ENCODE measurements at places on chromosomes 1 and 21.

DNA sequence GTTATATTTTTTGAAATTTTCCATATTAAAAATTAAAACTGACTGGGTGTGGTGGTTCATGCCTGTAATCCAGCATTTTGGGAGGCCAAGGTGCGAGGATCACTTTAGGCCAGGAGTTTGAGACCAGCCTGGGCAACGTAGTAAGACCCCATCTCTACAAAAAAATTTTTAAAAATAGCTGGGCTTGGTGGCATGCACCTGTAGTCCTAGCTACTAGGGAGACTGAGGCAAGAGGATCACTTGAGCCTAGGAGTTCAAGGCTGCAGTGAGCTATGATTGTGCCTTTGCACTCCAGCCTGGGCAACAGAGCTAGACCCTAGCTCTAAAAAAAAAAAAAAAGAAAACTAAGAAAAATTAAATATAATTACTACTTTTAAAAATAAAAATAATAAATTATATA is 4.5 kb upstream of the SVBP start:
- DNase-seq, result no peak

GRCh38 chr1:27116232-27116631 is 38.7 kb downstream of the SLC9A1 start:
- no peak for DNase-seq

DNA sequence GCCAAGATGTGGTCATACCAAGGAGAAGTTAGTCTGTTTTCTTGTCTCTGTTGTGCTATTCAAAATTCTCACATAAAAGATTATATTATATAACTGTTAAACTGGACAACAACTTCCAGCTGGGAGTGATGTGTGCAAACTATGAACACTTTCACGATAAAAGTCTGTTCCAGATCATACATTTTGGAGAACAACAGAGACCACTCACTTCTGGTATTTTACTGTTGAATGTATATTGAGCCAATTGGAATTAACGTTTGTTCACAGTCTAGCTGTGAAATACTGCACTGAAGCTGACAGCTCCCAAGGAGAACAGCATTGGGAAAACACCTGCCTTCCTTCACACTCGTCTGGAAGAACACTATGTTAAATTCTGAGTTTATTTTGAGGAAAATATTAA is 860 bp upstream of the SHCBP1L start:
- no peak for DNase-seq

- no peak for DNase-seq
Observed at GRCh38 chr1:29033829-29034466, 89.8 kb downstream of the TMEM200B start.

DNA sequence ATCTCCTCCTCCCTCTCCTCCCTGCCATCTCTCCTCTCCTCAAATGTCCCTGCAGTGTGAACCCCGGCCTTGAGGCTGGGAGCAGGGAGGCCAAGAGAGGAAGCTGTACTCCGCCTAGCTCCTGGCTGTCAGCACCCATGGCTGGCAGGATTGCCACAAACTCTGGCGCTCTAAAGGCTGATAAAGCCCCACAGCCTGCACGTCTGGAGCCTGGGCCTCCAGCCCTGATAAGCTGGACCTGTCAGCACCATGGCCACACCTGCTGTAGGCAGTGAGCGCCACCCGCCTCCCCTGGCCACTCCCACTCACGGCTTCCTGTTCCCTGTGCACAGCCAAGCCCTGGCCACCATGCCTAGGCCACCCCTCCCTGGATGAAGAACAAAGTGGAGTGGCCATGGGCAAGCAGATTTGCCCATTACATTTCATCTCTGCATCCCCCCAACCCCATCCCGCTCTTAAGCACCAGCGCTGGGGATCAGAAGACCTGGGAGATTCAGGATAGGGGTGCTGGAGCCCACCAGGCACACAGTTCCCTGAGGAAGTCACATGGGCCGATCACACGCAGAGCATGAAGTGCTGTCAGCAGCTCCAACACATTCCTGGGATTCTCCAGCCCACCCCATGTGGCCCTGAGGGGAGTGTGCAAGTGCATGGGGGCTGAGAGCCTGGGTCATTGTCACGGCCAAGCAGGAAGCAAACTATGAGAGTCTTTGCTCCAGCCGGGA is 24.2 kb upstream of the NPPB start:
- DNase-seq, result no peak

DNA sequence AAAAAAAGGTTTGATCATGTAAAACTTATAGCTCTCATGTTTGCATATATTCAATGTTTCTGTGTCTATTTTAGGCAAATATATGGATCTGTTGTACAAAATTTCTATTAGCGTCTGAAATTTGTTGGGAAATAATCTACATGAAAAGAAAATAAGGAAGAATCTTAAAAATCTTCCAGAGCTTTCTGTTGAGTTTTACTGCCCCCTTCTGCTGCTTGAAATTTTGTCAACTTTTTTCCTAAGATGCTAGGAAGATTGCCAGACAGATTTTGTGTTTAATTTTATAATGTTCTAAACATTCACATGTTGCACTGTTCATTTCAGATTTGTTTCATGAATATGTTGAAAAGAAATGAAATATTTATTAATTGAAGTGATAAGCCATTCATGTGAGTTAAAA is 2.5 kb upstream of the PTGS2 start:
- no peak for DNase-seq

GRCh38 chr21:42414928-42415769 is 11.4 kb downstream of the UBASH3A start:
- DNase-seq, result peak; percentile 57

- no peak for DNase-seq
Observed at GRCh38 chr1:172383536-172383935, 36.9 kb upstream of the C1orf105 start.

- DNase-seq, result no peak
Observed at GRCh38 chr21:17784604-17785402, 34.4 kb downstream of the C21orf91 start.

DNA sequence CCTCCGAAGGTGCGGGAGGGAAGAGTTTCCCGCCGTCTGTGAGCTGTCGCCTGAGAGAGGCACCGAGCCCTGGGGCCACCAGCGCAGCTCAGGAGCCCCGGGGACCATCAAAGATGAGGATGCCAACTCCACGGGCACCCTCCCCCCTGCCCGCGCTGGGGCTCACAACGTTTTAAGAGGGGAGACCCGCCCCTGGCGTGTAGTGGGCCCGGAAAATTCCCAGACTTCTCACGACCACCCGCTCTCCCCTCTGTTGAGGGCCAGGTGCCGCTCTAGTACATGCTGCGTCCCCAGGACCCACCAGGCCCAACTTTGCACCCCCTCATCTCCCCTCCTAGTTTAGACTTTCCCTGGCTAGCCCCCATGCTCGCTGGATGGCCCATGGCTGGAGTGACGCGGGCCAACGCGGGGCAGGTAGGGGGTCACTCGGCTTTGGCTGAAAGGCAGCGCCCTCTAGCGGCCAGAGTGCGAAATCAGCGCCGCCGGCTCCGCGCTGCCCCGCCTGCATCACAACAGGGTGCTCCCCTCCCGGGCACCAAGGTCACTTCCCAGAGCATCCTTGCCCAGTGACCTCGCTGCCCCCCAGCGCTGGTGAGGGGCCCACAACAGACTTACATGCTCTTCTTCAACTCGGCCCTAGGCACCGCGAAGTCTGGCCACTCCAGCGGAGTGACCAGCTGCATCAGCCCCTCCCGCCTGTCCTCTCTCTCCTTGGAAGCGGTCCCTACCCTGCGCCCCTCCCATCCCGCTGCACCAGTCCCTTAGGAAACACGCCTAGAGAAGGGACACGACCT is 1.8 kb downstream of the CD160 start:
- peak; percentile 60 for DNase-seq

- no peak for DNase-seq
Observed at GRCh38 chr1:112793631-112794565, 78.8 kb upstream of the PPM1J start.

- no peak for DNase-seq
Observed at GRCh38 chr1:93159337-93159736, 20.9 kb downstream of the TMED5 start.

GRCh38 chr1:67194209-67194863 is 28.1 kb downstream of the IL23R start:
- no peak for DNase-seq

GRCh38 chr1:222310836-222311235 is 237.1 kb downstream of the HHIPL2 start:
- no peak for DNase-seq

DNA sequence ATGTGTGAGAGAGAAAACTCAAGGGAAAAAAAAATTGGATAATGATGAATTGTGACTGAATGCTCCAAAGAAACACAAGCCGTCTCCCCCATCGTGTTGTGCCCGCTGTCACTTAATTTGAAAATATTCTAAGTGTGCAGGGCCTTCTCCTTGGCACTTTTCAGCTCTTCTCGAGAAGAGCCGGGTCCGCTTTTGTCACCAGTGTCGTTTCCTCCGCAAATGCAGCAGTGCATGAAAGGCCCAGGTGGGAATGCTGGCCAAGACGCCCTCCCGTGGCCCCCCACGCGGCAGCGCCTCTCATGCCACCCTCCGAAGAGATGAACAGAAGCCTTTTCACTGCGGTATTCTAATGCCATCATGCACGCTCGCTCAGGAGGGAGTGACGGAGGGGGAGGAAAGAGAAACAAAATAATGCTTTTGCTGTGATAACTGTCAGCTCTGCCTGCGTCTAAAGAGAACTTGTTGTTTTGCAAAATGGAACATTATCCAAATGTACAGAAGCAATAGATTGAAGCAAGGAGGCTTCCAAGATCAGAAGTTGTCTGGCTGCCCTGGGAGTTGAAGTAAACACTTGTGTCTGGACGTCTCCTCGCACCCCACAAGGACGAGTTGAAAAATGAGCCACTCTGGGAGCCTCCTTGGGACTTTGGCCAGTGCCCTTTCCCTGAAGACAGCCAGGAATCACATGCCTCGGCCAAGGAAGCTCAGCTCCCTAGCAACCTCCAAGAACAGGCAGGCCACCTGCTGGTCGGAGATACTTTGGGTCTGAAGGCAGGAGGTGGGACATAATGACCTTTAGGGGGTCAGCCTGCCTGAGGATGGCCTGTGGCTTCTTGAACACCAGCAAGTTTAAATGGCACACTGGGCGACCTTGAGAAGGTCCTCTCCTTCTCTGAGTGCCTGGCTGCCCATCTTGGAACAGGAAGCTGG is 166.1 kb upstream of the ZC3H12A start:
- no peak for DNase-seq

DNA sequence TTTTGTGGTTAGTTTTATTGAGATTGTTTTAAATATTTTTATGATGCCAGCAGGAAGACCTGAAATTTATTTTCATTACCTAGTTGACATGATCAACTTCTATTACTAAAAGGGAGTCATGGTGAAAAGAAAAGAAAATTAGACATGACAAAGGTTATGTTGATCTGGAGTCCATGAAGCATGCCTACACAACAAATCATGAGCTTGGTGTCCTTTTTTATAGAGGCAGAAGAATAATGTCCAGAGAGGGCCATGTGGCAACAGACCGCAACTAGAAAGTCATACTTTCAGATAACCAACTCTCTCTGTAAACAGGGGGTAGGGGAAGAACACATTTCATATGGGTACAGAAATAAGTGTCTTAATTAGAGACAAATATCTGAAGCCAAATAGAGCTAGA is 175.5 kb upstream of the HOOK1 start:
- DNase-seq, result no peak

DNA sequence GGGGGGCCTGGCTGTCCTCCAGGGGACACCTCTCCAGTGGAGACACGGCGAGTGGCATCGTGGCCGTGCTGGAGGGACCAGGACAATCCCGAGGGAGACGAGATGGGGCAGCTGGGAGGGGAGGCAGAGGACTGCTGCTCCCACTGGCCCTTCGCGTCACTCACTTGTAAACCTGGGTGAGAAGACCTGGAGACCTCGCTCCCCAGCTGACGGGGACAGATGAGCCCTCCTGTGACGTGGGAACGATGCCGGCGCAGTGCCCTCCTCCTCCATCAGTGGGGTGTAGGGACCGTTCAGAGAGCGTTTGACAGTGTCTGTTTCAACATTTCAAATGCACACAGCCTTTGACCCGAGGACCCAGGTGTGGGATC is 4.6 kb downstream of the SPATC1L start:
- no peak for DNase-seq

DNA sequence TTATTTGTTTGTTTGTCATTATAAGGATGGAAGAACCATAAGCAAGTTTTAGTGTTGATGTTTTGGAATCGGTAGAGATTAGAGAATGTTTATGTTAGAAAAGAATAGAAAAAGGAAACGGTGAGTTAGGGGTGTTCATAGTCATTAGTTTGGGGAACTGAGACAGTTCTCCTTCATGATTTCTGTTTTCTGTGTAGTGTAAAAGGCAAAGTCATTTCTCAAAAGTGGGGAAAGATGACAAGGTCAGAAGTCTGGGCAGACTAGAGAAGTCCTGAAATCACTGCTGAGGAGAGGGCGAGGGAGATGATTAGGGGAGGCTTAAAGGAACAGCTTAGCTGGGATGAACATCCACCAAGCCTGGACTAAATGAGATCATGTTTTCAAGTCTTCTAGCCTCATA is 498.9 kb downstream of the TTLL7 start:
- DNase-seq, result no peak

- no peak for DNase-seq
Observed at GRCh38 chr1:22888320-22889075, 84.2 kb downstream of the LACTBL1 start.

- DNase-seq, result peak; percentile 94
Observed at GRCh38 chr1:6393400-6394187, at the start of gene ACOT7. TSS of gene ACOT7 (minus strand) at chr1:6393767. CDS start at chr1:6393399, 368 bp downstream.

DNA sequence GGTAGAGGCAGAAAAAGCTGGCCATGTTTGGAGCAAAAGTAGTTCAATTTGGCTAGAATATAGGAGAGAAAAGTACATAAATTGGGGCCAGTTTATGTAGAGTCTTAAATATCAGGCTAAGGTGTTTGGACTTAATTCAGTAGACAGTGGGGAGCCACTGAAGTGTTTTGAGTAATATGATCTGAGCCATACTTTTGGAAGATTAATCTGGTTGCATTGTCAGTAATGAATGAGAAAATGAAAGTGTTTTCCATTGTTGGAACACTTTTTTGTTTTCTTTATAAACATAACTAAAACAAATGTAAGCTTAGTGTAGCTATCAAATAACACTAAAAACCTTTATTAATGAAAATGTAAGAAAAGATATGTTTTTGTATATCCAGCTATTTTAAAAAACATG is 42.1 kb downstream of the POU2F1 start:
- no peak for DNase-seq

GRCh38 chr21:25967181-25967900 is 203.2 kb downstream of the APP start:
- no peak for DNase-seq

DNA sequence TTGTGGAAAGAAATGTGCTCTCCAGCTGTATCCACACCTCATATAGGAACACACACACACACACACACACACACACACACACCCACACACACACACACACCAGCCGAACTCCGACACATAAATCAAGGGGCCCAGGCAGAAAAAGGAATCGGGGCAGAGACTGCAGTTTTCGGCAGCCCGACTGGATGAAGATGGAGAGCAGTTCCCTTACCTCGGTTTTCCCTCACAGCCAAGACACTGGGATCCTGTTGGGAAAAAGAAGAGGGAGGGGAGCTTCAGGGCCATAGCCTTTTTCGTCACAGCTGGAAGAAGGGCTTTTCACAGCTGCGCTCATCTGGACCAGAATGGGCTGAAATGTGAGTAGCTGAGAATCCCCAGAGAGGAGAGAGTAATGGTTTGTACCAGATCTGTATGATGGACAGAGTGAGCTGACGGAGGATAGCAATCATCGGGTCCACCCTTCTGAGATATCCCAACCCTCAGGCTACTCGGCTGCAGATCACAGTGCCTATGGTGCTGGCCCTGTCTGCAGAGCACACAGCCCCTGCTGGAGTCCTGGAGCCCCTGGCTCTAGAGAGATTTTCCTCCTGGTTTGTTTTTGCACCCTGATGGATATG is 37.7 kb downstream of the PIK3C2B start:
- no peak for DNase-seq

- no peak for DNase-seq
Observed at GRCh38 chr1:65630855-65631254, 161.8 kb upstream of the PDE4B start.

Measured in activated naive CD4-positive, alpha-beta T cell (primary cell).